DMS79 (cell line): ENCODE measurements at places on chromosomes 6 and 20.

GRCh38 chr6:153309651-153310050, 178.6 kb upstream of the RGS17 start:
- DNase-seq, result no peak

GRCh38 chr6:30129265-30130178, 6.4 kb upstream of the TRIM40 start:
- no peak for DNase-seq

GRCh38 chr20:50121858-50122271, 8.9 kb upstream of the UBE2V1 start:
- no peak for DNase-seq

DNA sequence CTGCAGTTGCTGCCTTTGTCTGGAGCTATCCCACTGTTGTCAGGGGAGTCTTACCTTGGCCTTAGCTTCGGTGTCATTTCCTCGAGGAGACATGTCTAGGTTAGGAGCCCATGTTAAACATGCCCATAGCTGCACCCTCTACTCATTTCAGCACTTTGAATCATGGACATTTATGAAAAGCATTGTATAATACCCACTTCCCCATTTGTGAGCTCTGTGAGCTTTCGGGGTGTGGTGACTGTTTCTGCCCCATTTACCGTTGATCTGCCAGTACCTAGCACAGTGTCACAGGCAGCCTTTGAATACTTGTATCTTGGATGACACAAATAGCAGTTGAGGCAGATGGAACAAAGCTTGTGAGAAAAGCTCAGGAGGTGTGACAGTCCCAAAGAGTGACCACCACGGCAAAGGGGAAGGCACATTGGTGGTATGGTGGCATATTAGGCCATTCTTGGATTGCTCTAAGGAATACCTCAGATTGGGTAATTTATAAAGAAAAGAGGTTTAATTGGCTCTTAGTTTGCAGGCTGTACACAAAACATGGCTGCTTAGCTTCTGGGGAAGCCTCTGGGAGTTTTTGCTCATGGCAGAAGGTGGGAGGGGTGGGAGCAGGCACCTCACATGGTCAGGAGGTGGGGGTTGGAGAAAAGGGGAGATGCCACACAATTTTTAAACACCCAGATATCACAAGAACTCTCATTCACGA, 42.0 kb downstream of the JARID2 start:
- no peak for DNase-seq

DNA sequence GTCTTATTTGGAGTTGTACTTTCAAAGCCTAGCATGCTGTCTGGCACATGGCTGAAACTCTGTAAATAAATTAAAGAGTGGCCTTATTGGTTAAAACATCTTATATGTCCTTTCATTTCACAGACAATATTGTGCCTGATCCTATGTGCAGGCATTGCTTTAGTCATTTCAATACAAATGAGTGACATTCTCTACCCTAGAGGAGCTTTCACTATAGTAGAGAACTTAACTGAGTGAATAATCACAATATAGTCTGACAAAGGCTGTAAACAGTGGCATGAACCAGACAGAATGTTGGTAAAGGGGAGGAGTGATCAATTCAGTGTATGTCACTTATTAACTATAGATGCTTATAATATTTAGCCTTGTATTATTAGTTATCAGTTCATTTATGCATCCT, 481.8 kb downstream of the TFAP2B start:
- DNase-seq, result no peak

DNA sequence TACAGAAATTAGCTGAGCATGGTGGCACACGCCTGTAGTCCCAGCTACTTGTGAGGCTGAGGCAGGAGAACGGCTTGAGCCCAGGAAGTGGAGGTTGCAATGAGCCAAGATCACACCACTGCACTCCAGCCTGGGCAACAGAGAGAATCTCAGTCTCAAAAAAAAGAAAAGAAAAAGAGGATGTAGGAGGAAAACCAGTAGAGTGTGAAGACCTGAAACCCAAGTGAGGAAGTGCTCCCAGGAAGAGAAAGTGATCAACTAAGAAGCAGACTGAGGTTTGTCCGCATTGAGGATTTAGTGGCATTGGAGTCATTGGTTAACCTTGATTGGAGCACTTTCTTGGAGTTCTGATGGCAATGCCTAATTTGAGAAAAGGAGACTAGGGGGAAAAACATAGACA, 20.6 kb upstream of the TASP1 start:
- no peak for DNase-seq

DNA sequence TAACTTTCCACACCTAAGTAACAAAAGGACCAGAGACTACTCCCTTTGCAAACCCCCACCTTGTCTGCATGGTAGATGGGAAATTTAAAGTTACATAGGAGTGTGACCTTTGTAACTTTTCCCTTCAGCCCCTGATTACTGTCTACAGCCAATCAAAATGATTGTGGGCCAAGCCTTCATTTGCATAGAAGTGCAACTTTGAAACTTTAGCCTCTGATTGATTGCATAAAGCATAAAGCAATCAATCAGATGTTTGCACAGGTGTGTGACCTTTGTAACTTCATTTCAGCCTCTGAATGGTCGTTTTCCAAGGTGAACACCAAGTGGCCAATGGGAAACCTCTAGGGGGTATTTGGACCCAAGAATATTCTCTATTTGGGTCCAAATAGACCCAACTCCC, 46.1 kb downstream of the PRKN start:
- no peak for DNase-seq

DNA sequence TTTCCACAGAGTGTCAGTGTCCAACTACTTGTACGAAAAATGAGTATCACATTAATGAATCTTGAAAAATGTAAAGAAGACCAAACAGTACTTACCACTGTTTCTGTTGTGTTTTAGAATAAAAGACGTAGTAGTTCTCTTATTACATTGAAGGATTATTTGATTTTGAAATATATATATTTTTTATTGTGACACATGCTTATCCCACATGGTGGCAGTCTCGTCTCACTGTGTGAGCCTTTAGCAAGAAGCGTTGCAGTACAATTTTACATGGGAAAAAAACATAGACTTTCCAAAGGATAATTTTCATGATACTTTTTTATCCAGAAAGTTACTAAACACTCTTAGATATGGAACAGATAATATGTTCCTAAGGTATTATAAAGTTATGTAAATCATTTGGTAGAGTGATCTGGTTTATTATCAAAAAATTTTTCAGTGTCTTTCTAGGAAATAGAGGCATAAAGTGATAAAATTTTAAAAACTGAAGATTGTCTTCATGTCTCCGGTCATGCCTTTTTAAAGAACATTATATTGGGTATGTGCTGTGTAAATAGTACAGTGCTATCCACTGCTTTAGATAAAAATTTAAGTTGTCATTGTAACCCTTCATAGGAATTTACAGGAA, 117.5 kb upstream of the SAMD5 start:
- DNase-seq, result no peak

GRCh38 chr6:2028457-2029038, 216.9 kb downstream of the GMDS start:
- no peak for DNase-seq

GRCh38 chr6:135129136-135129856, 51.8 kb upstream of the MYB start:
- no peak for DNase-seq
